ENCODE measurements at places on chromosomes 13 and 19.
A peak's percentile ranks its signal among the peaks of the same experiment; 100 is the strongest.

GRCh38 chr19:55099557-55100506, 17.6 kb downstream of the PPP1R12C start:
- no peak for DNase-seq

DNA sequence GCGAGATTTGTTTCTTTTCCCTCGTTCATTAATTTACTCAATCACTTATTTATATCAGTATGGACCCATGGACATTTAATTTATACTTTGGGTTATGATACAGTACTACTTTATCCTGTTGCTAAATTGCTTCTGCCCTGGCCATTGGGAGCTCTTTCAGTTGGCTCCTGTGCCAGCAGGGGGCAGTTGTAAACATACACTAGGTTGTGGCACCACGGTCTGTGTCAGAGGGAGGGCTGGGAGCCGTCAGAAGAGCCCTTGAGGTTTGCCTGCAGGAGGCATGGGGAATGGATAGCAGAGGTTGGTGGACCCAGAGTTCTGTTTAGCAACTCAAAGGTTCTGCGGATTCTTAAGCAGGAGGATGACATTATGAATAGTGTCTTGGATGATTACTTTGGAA, 94.3 kb downstream of the ERCC5 start:
- no peak for DNase-seq

GRCh38 chr19:53977991-53978731, 13.3 kb upstream of the CACNG6 start:
- DNase-seq, result peak; percentile 94

DNA sequence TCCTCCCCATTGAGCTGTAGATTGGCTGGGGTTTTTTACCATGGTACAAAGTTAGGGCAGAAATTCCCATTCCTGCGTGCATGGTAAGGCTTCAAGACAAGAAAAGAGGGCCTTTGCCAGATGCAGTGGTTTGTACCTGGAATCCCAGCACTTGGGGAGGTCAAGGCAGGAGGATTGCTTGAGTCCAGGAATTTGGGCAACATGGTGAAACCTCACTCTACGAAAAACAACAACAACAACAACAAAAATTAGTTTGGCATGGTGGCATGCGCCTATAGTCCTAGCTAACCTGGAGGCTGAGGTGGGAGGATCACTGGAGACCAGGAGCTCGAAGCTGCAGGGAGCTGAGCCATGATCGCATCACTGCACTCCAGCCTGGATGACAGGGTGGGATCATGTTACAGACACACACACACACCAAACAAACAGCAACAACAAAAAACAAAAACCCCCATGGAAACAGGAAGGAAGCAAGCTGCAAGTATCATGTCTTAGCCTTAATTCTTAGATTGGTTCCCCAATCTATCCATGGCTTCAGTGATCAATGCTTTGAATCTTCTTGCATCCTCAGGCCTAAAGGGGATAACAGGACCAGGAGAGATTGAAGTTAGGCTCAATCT, 5.5 kb upstream of the WTIP start:
- no peak for DNase-seq

- no peak for DNase-seq
These were observed 264.5 kb downstream of the TDRD3 start for GRCh38 chr13:60661521-60661920.

GRCh38 chr19:8361921-8362793, 1.8 kb upstream of the ANGPTL4 start:
- peak; percentile 31 for DNase-seq

DNA sequence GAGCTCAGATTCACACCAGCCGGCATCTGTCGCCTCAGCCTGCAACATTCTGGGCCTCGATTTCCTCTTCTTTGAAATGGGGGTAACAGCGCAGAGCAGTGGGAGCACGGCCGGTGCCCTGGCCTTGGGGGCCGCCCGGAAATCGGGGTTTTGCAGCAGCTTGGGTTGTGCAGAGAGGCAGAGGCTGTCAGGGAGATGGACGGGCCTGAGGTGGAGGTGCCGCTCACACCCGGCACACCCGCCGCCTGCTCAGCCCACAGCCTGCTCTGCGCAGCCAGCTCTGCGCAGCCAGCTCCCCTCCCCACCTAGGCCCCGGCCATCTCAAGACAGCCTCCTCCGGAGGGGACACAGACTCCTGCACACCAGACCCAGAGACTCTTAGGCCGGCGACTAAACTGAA, 10.6 kb downstream of the KLF2 start:
- DNase-seq, result no peak

GRCh38 chr13:74134777-74135325, 647 bp upstream of the KLF12 start:
- no peak for DNase-seq

DNA sequence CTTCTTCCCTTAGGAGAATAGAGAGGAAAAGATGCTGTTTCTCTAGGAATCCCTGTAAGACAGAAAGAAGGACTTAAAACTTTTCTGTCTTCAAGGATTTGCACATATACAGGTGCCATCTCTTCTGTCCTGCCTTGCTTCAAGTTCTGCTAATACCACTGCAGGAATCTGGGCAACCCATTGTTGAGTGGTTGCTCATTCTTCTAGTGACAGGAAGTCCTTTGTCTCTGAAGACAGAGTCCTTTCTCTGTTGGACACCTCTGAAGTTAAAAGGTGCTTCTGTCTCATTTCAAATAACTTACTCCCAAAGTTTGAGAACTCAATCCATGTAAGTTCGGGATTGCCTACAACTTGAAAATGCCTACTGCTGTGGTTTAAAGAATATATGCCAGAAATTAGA, 114.4 kb upstream of the TMTC4 start:
- no peak for DNase-seq

DNA sequence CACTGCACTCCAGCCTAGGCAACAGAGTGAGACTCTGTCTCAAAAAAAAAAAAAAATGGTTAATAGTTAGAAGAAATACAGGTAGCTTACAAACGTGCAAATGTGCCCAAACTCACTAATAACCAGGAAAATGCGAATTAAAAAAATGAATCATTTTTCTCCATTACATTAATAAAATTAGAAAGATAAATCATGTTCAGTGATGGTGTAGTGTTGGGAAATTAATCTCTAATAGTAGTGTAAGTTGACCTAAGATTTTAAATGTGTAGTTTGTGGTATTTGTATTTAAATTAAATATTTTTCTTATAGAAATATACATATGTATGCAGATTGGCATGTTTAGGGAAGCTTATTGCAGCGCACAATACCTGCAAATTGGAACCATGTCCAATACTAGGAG, 57.6 kb downstream of the PCCA start:
- no peak for DNase-seq

GRCh38 chr19:1748115-1748872, 5.0 kb upstream of the ONECUT3 start:
- no peak for DNase-seq

GRCh38 chr13:31020996-31021395, 88.5 kb downstream of the TEX26 start:
- DNase-seq, result no peak

DNA sequence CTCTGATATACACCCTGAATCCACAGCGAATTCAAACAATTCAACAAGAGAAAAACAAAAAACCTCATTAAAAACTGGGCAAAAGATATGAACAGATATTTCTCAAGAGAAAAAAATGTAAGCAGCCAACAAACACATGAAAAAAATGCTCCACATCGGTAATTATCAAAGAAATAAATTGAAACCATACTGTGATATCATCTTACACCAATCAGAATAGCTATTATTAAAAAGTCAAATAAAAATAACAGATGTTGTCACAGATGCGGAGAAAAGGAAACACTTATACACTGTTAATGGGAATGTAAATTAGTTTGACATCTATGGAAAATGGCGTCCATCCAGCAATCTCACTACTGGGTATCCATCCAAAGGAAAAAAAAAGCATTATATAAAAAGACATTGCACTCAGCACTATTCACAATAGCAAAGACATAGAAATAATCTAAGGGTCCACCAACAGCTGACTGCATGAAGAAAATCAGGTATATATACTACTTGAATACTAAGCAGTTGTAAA, 1495.0 kb upstream of the PCDH20 start:
- DNase-seq, result no peak

DNA sequence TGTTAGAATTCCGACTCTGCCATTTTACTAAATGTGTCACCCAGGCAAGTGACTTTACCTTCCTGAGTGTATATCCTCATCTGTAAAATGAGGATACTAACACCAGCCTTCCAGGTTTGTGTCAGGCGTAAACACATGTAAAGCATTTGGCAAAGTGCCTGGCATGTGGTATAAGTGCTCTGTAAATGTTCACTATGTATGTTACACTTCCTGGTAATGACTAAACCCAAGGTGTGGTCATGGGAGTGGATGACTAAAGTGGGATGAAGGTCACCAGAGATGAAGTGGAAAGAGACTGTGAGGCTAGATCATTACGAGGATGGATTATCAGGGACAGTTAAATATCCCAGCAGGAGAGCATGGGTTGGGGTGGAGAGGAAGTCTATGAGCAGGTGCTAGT, 25.6 kb downstream of the DEDD2 start:
- no peak for DNase-seq

DNA sequence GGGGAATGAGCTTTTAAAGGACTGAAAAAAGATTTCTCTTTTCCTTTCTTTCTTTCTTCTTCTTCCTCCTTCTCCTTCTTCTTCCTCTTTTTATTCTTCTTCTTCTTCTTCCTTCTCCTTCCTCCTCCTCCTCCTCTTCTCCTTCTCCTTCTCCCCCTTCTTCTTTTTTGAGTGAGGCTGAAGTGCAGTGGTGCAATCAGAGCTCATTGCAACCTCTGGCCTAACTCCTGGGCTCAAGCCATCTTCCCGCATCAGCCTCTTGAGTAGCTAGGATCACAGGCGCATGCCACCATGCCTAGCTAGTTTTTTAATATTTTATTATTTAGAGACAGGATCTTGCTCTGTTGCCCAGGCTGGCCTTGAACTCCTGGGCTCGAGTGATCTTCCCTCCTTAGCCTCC, 120.9 kb upstream of the KL start:
- no peak for DNase-seq

GRCh38 chr13:93305886-93306285, 79.3 kb downstream of the GPC6 start:
- no peak for DNase-seq

DNA sequence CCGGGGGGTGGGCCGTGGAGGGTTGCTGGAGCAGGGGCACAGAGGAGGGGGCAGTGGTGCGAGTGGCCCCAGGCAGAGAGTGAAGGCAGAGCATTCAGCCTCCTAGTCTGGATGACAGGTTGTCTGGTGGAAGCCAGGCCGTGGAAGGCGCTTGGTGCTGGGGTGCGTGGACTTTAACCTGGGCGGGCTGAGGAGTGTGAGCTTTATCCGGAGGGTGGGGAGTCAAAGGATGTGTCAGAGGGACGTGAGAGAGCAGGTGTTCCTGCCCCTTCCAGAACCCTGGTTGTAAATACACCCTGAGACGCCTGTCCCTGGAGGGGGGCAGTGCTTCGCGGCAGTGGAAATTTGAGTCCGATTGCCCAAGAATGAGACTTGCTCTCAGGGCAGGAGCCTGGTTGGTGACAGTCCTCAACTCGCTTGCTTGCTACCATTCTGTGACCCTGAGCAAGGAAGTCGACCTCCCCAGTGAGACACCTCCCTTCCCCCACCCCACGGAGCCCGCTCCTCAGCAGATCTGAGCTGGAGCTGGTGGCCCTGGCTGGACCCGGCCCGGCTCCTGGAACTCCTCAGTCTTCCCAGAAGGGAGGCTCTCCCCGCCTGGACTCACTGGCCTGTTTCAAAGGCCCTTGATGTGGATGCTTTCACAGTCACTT, 2.3 kb downstream of the SPPL2B start:
- no peak for DNase-seq

DNA sequence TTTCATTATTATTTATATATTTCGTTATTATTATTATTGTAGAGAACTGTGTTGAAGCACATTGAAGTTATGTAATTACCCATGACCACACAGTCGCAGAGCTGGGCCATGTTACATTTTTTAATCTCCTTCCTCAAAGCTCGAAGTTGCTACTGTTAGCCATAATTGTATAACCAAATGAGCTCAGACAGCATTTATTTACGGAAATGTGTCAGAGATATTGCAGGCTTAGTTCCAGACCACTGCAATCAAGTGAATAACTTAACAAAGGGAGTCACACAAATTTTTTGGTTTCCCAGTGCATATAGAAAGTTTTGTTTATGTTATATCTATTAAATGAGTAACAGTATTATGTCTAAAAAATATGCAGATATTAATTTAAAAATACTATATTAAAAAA, 147.1 kb upstream of the SLITRK1 start:
- DNase-seq, result no peak

DNA sequence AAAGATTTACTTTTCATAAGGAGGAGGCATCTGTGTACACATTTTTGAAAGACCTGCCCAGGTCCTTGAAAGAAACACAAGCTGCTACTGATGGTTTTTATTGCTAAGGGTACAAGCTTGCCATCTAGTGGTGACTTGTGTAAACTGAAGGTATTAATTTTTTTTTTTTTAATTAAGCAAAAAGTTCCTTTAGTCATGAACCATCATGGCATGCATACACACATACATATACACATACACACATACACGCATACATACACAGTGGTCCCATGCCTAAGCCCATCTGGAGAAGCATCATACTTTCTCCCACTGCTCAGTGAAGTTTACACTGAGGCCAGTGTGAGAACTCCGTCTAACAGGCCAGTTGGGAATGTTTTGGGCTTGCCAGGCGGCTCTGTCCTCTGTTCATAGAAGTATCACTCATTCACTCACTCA, 312.5 kb downstream of the DCLK1 start:
- peak; percentile 77 for DNase-seq

GRCh38 chr13:95341441-95341840, 40.2 kb upstream of the ABCC4 start:
- DNase-seq, result no peak

- peak; percentile 3 for DNase-seq
These were observed 89.8 kb upstream of the LSM14A start for GRCh38 chr19:34082289-34083077.

GRCh38 chr19:38801359-38802095, 11.2 kb downstream of the LGALS4 start:
- DNase-seq, result no peak

GRCh38 chr19:8064911-8065874, 12.6 kb downstream of the CCL25 start:
- no peak for DNase-seq

GRCh38 chr19:24141612-24142011, 54.6 kb downstream of the ZNF254 start:
- DNase-seq, result no peak

DNA sequence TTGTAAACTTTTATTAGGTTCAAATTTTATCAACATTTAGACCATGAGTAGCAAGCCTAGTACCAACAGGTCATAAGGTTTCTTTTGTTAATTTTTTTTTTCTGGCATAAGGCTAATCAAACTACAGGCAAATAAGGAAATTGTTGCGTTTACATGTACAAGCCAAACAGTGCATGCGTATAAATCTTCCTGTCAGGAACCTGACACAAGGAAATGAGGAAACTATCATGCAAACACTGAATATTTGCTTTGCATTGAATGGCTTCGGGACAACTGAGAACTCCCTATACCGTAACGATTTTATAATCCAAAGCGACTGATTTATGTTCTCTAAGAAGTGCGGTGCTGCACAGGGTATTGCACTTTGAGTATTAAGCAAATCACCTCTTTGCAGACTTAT, 133.0 kb upstream of the TRPC4 start:
- no peak for DNase-seq

All from cerebellar cortex (tissue), 1 donor.